AG08395 (cell line): ENCODE measurements at places on chromosomes 2 and 18.
A peak's percentile ranks its signal among the peaks of the same experiment; 100 is the strongest.

GRCh38 chr2:130892793-130893785 lies 56.4 kb downstream of the ARHGEF4 start:
- DNase-seq, result no peak

DNA sequence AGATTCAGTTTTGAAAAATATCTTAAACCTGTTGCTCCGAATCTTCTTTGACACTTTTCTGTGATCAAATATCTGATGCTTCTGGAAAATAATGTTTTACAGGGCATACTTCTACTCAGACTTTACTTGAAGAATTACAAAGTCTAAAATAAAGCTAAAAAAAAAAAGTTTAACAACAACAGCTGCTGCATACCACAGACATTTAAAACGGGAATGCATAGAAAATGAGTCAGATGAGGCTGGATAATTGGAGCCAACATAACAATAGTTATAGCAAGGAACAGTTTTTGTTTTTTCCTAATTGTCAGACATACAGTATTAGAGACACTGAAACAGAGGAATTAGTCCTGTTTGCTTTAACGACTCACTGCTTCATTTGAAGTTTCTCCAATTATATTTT lies 1090.2 kb downstream of the SUCLG1 start:
- peak; percentile 4 for DNase-seq

- DNase-seq, result peak; percentile 56
Observed at GRCh38 chr2:200127848-200128247, 172.5 kb downstream of the MAIP1 start.

DNA sequence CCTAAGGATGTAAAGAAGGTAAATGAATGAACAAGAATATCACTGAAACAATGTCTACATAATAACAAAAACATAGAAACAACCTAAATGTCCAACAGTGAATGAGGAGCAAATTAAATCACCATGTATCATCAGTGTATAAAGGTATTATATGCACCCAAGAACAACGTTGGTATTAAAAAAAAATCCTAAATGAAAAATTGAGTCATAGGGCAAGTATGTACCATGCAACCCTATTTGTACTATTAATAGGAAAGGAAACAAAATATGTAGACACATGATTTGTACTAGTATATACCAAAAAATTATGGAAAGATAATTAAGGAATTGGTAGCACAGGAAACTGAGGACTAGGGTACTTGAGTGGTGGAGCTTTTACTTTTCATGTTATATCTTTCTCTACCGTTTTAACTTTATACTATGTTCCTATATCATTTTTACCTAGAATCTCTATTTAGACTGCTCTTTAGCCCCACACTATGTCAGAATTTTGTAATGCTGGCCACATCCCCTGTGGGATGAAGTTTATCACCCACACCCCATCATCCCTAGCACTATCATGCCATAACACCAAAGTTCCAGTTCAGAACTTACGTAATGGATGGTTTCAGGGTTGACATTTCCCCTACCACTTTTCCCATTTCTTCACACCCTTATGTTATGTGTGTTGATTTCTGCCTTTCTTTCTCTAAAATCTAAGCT lies 25.6 kb downstream of the IKZF2 start:
- DNase-seq, result peak; percentile 18

DNA sequence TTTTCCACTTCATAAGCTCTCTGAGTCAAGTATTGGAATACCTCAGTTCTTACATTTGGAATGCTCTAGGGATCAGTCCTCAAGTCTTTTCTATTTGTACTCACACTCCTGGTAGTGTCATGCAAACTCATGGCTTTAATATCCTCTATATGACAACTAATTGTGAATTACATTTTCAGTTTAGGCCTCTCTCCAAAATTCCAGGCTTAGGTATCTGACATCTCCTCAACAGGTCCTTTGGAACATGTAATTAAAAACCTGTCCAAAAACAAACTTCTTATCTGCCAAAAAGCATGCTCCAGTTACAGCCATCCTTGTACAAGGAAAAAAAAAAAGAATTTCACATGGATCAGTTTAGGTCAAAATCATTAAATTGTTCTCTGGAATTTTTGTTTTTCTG lies 1336.2 kb upstream of the NRXN1 start:
- no peak for DNase-seq

DNA sequence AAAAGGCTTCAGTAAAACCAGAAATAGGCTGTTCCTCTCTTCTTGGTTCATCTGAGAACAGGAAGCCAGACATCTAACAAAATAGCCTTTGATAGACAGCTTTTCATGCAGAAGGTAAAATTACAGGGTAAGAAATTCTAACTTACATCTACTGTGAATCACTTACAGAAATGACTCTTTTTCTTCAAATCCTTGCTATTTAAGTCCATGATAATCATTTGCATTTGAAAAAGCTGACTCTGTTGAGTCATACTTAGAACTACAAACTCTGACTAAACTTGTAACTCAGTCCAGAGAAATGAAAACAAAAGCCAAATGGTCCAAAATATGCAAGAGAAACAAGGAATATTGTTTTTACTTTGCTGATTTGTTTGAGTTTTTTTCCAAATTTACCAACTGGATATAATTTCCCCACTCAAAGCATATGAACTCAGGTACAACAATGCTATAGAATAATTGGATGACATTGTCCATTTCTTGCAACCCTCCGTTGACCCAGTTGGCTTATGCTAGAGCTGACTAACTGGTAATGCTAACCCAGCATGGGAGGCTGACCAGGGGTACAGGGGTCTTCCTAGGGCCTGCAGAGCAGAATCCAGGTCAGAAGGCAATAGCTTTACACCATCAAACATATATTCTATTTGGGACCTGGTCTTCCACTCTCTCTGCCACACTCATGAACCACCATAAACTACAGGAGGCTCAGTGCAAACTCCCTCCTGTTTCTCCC lies 18.8 kb upstream of the MREG start:
- peak; percentile 72 for DNase-seq

DNA sequence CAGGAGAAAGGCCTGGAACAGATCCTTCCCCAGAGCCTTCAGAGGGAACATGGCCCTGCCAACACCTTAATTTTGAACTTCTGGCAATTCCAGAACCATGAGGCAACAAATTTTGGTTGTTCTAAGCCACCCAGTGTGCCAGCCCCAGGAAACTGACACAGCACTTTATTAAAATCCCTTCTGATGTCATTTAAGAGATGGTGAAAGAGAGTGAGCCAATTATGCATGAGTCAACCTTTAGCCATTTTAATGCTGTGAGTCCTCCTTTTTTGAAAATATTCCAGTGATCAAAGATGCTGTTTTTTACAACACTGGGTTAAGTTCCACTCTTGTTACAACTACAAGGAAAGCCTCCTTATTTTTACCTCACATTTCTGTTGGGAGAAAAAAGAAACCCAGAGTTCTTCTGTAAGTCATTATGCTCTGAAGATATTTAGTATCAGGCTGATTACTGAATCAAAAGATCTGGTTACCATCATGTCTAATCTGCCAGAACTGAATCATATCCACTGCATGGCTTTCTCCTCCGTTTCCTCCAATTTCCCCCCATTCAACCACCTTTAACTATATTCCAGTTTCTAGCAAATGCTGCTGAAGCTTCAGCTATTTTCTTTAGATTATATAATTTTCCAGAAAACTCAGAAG lies 235.4 kb downstream of the TXNL1 start:
- DNase-seq, result peak; percentile 84

- DNase-seq, result peak; percentile 4
Observed at GRCh38 chr18:31723990-31724711, 36.5 kb downstream of the SLC25A52 start.

DNA sequence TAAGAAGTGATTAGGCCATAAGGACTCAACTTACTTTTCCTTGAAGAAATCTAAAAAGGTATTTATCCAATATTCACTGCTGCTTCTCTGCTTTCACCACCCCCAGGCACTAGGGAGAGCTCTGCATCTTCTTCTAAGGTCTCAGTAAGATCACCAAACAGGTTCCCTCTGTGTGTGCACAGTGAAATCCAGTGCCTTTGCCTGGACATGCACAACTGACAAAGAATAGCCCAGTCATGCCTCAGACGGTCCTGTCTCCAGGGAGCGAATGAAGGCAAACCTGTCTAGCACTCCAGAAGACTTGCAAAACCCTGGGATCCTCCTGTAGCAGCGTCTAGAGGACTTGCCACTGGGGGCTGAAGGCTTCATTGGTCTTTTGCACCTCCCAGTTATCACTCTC lies 344.5 kb upstream of the LRATD1 start:
- DNase-seq, result no peak

GRCh38 chr2:196758474-196759377 lies 40.8 kb downstream of the GTF3C3 start:
- DNase-seq, result peak; percentile 44

GRCh38 chr2:231685349-231686191 lies 22.8 kb upstream of the PTMA start:
- DNase-seq, result no peak

DNA sequence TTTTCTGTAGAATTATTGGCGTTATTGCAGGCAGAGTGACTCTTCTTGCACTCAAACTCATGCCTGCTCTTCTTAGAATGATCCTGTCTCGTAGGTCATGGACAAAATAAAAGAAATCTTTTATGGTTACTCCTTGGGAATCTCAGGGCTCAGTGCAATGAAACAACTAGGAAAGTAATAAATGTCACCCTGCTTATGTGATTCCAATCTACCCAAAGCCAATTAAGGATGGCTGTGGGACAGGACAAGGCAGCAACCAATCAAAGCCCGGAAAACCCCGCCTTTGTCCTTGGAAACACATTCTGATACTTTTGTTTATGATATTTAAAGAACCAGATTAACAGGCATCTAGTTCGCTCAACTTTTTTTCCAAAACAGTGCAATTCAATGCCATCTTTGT lies 53.0 kb downstream of the GRB14 start:
- DNase-seq, result no peak

DNA sequence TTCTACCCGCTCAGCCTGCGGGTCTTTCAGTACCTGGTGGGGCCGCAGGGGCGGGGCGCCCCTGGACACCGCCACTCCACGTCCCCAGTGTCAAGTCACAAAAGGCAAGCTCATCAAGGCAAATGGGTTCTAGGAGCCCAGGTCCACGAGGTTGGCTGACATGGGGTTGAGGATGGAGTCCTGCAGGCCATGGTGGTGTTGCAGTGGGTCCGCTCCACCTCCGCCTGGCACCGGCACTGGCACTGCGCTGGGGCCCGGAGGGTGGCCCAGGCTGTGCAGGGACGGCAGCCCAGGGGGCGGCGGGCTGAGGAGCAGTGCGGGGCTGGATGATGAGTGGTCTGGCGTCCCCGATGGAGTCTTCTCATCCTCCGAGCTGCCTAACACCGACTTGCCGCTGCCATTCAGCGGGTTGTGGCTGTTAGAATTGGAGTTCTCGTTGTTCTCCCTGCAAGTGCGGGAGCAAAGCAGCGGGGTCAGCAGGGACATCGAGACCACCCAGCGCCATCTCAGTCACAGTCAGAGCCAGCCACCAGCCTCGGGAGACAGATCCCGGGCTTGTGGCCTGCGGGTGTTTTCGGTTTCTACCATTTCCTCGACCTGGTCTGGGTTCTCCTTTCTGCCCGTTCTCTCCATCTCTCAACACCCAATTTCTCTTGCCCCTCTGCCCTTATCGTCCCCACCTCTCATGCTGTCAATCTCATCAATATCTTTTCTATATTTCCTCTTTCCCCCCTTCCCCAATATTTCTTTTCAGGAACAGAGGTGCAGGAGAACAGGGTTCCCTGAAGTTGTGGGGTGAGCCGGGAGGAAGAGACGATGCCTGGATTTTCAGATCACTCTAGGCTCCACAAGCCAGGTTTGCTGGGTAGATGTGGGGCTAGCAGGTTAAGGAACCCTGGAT lies 3.0 kb downstream of the SIX2 start:
- DNase-seq, result no peak

DNA sequence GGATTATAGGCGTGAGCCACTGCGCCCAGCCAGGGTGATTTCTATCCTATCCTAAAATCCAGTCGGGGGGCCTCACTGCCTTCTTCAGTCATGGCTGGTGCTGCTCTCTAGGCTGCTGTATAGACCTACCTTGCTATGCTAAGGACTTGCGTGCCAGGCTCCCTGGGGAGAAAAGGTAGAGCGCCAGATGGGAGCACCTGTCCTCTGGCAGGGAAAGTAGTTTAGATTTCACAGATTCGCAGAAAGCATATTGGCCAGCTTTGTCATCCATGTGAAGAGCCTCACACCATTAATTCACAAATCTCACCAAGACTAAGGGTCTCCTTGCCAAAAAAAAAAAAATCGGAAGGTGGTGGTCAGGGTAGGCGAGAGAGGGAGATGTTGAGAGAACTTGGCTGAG lies 217.6 kb downstream of the ATAD2B start:
- no peak for DNase-seq

DNA sequence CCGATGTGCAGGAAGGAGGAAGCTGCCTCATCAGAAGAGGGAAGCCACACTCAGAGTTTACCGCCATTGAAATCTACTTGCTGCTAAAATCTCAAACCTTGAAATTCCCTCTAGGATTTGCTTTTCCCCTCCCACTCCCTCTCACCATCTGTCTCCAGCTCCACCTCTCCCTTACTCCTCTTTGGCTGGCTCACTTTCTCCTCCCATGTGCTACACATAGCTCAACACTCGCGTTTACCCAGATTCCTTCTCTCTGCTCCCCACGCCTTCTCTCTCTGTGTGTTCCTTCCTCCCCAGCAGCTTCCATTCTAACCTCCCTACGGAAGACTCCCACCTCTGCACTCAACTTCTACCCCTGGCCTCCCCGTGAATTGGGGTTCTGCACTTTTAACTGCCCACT lies 143.1 kb downstream of the DNER start:
- no peak for DNase-seq

DNA sequence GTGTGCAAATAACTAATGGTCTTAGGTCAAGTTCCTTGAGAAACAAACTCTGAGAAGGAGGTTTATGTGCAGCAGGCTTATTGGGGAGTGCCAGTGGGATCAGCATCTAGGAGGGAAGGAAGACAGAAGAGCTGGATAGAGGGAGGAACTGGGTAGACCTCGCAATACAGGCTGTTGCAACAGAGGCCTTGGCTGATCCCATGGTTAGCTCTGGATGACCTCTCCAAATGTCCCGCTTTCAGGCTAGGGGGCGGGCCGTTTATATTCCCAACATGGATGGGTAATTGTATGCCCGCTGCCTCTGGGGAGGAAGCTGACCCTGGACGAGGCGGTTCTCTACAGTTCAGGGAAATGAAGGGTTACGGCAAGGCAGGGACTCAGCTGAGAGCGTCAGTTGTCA lies 14.7 kb upstream of the CAPN13 start:
- no peak for DNase-seq

DNA sequence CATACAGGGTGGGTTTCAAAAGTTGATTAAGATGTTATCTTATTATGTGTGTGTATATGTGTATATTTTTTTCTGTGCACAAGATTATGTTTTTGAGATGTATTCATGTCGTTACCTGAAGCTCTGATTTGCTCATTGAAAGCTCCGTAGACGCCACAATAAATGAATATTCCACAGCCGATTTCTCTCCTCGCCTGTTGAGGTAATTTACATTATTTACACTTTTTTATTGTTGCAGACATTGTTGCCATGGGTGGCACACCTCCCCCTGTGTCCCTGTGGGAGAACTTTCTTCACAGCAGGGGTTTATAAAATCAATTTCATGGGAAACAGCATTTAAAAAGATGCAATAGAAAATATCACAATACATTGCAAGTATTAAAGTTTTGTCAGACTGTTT lies 100.6 kb downstream of the GLI2 start:
- no peak for DNase-seq

- DNase-seq, result peak; percentile 74
Observed at GRCh38 chr2:105388971-105389381, 9.9 kb downstream of the FHL2 start.

GRCh38 chr2:156329031-156329926 lies 3.2 kb downstream of the NR4A2 start:
- DNase-seq, result no peak
